ENCODE measurements at places on chromosomes 2 and 18.
A peak's percentile ranks its signal among the peaks of the same experiment; 100 is the strongest.

DNA sequence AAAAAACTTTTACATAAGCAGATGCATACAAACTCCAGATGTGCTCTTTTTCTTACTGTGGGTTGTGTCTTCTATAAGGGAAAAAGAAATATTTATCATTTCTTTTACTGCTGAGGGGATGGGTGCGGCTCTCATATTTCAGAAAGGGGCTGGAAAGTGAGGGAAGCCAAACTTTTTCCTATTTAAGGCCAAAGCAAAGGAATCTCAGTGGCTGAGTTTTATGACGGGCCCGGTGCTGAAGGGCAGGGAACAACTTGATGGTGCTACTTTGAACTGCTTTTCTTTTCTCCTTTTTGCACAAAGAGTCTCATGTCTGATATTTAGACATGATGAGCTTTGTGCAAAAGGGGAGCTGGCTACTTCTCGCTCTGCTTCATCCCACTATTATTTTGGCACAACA lies at the start of gene COL3A1:
COL3A1 (plus strand) TSS at position 210 of the 400 bp plus-strand sequence; CDS start at position 327, 117 bp downstream.
- DNase-seq, result no peak

- no peak for DNase-seq
These were observed 135.9 kb downstream of the PRPF40A start for GRCh38 chr2:152581360-152581759.

DNA sequence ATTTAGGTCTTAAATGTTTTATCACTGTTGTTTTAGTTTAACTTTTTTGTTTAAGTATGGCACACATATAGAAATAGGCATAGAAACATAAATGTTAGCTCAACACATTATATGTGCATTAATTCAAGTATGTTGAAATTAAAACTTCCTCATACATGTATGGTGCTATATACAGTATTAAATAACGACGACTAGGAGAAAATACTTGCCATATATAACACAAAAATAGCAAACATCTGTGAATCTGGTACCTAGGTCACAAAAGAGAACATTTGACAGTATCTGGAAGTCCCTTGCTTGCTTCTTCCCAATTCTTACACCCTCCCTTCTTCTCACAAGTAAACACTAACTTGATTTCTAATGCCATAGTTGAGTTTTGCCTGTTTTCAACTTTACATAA lies 38.4 kb downstream of the ZNF638 start:
- no peak for DNase-seq

GRCh38 chr2:25700221-25700660 lies 26.9 kb upstream of the DTNB start:
- DNase-seq, result peak; percentile 59

- DNase-seq, result no peak
These were observed 426.0 kb downstream of the MBD2 start for GRCh38 chr18:53798516-53798915.

GRCh38 chr2:145715601-145716000 lies 1195.7 kb upstream of the ZEB2 start:
- DNase-seq, result no peak

DNA sequence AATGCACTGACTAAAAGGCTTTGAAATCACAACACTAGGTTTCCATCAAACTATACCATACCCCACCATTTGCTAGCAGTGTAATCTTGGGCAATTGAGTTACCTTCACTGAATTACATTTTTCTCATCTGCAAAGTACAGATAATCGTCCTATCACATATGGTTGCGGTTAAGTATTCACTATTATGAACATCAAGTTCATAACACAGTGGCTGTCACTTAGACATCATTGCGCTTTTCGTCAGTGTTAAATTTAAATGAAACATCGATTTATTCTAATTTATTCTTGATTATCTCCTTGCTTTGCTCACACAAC lies 505.9 kb downstream of the CPS1 start:
- no peak for DNase-seq

DNA sequence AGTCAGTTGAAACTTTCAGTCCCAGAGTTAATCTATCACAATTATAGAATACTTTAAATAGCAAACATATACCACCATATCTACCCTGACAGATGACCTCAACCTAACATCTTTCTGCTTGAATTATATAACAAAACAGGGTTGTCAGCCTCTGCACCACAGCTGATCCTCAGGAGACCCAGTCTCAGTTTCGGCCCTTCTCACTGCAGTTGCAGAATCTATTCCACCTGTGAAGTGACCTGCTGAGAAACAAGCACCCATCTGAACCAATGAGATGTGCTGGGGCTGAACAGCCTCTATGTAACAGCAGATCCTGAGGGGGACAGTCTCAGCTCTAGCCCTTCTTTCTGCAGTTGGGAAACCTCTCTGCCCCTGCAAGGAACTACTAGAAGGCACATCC lies 567.6 kb downstream of the KCNJ3 start:
- DNase-seq, result no peak

- no peak for DNase-seq
These were observed 170.1 kb downstream of the DCC start for GRCh38 chr18:52510139-52510538.

GRCh38 chr2:165793161-165793778 lies 777 bp downstream of the GALNT3 start:
- DNase-seq, result no peak

DNA sequence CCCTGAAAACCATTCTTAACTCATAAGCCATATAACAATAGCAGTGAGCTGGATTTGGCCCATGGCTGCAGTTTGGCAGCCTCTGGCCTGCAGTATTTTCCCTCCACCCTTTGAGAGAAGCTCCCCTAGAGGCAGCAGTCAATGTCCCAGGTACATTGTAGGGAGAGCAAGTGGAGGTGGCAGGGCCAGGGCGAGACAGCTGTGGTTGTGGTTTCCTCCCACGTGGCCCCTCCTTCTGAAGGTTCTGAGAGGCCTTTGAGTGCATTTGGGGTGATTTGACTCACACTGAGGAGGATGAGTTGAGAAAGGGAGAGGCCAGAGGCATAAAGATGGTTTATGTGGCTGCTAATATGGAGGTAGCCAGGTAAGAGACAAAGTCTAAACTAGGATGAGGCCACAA lies 45.5 kb upstream of the LDAH start:
- no peak for DNase-seq

- DNase-seq, result no peak
These were observed 177.4 kb downstream of the CD226 start for GRCh38 chr18:69770238-69770637.

DNA sequence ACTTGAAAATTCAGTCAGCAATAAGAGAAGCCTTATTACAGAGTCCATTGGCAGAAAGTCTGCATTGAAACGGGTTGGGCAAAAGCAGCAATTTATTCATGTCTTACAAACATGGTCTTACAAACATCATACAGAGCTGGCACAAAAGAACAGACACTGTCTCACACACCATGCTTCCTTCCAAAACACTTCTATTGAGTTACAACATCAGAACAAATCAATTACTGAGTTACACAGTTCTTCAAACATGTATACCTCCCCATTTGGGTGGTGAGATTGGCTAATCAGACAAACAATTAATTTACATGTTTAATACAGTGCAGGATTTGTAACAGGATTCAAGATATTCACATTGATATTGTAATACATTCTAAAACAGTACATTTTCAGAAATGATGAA lies 9.5 kb downstream of the SYT4 start:
- no peak for DNase-seq

- peak; percentile 83 for DNase-seq
These were observed 1.4 kb upstream of the LAPTM4A start for GRCh38 chr2:20052861-20053281.

DNA sequence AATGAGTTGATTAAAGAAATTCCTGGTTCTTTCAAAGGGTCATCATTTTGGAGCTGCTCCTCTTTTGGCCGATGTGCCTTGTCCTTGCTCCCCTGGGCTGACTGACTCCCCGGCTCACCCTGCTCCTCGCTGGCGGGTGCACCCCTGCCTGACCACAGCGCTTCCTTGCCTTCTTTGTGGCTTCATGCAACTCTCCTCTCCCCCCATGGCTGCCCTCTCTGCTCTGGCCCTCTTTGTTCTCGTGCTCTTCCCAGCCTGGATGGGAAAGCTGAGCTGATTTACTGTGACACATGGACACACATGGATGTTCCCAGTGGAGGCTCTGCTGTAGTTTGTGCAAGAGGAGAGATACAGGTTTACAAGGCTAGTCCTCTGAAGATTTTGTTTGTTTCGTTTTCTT lies 234.6 kb downstream of the HAUS1 start:
- no peak for DNase-seq

DNA sequence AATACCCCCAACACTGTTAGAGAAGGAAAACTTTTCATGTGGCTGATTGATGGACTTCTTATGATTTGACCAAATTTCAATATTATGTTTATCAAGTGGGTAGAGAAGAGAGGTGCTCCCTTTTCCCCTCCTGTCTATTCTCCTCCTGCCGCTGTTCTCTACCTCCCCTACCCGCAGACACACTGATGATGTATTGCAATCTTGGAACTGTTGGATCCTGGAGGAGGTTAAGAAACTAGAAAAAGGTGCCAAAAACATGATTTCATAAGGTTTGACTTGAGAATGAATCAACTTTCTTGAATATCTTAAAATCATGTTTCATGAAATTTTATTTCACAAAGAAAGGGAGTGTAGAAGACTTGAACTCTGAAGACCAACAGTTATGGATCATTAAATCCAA lies 125.8 kb downstream of the MEIS1 start:
- no peak for DNase-seq

- no peak for DNase-seq
These were observed 202.3 kb downstream of the MYCN start for GRCh38 chr2:16142383-16143361.

- DNase-seq, result no peak
These were observed 18.7 kb upstream of the ASPRV1 start for GRCh38 chr2:69979902-69980807.

GRCh38 chr2:180225118-180225517 lies 218.0 kb upstream of the CWC22 start:
- no peak for DNase-seq

DNA sequence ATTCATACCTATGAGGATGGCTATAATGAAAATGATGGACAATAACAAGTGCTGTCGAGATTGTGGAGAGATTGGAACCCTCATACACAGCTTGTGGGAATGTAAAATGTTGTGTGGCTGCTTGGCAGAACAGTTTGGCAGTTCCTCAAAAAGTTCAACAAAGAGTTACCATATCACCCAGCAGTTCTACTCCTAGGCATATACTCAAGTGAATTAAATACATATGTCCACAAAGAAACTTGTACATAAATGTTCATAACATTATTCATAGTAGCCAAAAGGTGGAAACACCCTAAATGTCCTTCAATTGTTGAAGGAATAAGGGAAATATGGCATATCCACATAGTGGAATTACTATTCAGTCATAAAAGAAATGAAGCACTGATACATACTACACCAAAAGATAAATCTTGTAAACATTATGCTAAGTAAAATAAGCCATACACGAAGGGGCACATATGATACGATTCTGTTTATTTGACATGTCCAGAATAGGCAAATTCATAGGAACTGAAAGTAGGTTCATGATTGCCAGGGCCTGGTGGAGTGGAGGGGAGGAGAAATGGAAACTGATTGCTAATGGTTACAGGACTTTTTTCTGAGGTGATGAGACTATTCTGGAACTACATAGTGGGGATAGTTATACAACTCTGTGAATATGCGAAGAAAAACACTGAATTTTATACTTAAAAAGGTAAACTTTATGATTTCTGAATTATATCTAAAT lies 92.1 kb downstream of the ADAM23 start:
- DNase-seq, result no peak

GRCh38 chr2:111046670-111047069 lies 74.0 kb upstream of the BCL2L11 start:
- no peak for DNase-seq

GRCh38 chr18:24055878-24056277 lies 41.3 kb downstream of the TTC39C start:
- no peak for DNase-seq

DNA sequence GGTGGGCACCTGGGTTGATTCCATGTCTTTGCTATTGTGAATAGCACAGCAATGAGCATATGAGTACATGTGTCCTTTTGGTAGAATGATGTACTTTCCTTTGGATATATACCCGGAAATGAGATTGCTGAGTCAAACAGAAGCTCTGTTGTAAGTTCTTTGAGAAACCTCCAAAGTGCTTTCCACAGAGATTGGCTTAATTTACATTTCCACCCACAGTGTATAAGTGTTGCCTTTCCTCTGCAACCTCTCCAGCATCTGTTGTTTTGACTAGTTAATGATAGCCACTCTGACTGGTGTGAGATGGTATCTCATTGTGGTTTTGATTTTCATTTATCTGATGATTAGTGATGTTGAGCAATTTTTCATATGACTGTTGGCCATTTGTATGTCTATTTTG lies 194.8 kb downstream of the ZNF804A start:
- DNase-seq, result no peak

- no peak for DNase-seq
These were observed 95.3 kb downstream of the FSIP2 start for GRCh38 chr2:185833864-185834263.

GRCh38 chr2:58616961-58617360 lies 375.8 kb upstream of the FANCL start:
- no peak for DNase-seq

DNA sequence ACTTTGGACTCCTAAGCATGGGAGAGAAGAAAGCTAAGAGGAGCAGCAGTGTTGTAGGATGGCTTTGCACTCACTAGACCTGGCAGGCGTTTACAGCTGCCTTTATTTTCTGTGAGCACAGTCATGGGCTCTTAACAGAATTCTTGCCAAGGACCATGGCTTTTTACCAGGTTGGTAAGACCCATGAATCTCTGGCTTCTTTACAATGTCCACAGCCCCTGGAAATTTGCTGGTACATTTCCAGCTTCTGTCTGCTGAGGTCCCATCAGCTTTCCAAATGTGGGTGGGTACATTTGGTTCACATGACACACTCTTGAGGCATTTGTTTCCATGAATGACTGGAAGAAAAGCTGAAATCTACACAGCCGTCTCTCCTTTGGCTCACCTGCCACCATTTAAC lies 162.7 kb downstream of the PPP1R1C start:
- DNase-seq, result no peak

DNA sequence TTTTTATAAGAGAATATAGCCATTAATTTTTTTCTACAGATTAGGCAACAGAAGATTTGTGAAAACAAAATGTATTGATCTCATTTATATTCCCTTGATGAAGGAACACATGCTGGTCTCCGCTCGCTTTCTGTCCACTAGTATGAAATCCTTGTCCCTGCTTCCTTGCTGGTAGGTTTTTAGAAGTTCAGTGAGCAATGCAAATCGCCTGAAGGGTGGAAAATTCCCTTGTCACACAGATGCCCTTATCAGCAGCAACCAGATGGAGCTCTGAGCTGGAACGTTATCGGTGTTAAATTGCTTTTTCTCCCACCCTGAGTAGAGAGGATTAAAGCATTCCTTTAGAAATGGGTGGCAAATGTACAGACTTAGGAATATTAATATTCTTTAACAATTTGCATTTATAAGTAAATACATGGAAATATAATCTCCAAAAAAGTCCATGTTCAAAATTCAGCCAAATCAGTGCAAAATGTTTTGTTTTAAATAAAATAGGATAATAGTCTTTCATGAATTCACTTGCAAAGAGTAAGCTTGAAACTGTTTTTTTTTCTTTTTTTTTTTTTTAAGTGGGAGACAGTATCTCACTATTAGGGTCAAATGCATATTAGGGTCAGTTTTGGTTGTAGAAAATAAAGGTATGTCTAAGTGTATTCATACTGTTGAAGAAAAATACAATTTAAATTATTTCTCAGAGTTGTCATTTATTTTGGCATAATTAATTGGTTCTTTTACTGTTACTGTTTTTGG lies 164.0 kb upstream of the MYO3B start:
- no peak for DNase-seq

- no peak for DNase-seq
These were observed 39.8 kb downstream of the NDUFA10 start for GRCh38 chr2:239985356-239985755.

- DNase-seq, result no peak
These were observed 58.9 kb upstream of the CTDP1 start for GRCh38 chr18:79620576-79621165.

All from SW 1271 (cell line).